ENCODE measurements at places on chromosomes 5 and 9. TPM values are rescaled to one million over a fixed set of nuclear protein-coding genes. Genes with fewer than 3 reads are reported as not detected.

DNA sequence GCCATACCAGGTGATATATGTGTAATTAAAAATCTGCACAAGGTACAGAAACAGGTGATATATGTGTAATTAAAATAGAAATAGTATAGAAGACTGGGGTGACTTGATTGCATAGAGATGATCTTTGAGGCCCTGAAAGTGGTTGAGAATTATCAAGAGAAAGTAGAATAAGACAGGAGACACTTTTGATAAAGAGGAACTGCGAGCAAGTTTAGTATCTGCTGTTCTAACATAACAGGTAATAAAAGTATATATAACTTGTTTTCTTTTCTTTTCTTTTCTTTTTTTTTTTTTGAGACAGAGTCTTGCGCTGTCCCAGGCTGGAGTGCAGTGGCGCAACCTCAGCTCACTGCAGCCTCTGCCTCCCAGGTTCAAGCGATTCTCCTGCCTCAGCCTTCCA is 5.4 kb downstream of the SNX2 start:
- DNase-seq, result no peak

DNA sequence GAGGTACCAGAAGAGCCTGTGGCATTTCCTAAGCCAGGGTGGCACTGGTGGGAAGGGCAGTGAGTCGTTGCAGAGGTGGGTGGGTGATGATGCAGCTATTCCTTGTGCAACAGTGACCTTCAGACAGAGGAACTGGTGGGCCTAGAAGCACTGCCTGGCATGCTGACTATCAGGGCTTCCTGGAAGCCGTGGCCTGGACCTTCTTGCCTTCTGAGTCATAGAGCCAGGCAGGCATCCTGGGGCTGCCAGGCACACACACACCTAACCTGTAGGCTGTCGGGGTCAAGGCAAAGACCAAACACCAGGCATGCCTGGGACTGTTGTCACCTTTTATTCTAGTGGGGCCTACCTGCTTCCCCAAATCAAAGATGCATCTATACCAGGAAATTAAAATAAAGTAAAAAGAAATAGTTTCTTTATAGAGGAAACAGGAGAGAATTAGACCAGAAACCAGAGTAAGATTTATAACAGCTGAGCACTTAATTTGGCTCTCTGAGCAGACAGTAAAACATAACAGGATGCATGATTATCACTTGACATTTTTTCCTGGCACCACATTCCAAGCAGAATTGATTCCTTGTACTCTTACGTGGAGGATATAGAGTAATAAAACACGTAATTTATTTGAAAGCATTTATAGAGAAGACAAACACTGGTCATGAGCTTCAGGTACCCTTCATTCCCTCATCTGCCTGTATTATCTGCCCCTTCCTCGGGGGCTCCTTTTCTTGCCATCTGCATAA is 25.1 kb downstream of the NANS start:
- DNase-seq, result no peak

GRCh38 chr9:127721391-127721821 is 5.5 kb downstream of the TTC16 start:
- DNase-seq, result no peak

DNA sequence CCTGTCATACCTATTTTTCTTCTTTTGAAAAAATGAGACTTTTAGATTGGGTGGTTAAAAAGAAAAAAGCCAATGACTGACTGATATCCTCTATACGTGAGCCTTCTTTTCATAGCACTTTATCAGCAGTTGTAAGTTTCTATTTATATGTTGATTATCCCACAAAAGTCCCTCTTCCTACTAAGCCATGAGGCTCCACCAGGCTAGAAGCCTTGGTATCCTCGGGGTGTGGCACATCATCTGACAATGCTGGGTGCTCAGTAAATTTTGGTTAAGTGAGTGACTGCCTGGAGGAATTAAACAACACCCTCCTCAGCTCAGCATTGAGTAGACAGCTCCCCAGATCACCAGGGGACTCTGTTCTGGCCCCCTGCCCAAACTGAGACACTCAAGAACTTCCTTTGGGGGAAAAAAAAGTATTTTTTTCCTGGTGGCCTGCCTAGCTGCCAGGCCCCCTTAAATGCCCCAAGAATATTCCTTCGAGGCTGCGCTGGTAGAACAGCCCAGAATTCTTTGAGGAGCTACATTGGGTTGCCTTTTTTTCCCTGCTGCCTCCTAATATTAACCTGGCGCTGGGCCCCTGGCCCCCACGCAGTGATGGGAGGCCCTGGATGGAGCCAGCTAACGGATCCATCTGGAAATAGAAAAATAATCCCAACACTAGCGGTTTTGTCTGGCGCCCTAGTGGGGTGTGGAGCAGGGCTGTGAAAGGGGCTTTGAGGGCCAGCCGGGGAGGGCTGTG is 23.4 kb upstream of the COL27A1 start:
- no peak for DNase-seq

DNA sequence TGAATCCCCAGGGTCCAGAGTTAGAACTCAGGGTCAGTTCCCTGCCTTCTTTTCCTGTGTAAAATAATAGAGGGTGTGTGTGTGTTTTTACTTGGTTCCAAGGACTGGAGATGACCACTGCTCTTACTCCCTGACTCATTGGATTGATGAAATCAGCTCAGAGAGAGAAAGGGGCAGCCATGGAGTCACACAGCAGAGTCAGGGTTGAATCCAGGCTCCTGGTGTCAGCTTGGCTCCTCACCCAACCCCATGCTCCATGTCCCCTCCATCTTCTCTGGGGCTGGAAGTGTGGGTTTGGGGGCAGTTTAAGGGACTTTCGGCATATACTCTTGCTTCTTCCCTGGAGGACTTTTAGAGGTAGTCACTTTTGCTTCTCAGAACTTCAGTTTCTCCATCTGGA is 21.6 kb downstream of the DAB2IP start:
- DNase-seq, result no peak

- DNase-seq, result no peak
Measured at GRCh38 chr5:158485604-158486081, 614.1 kb downstream of the EBF1 start.

- DNase-seq, result no peak
Measured at GRCh38 chr9:503326-503725, 288.7 kb downstream of the DOCK8 start.

DNA sequence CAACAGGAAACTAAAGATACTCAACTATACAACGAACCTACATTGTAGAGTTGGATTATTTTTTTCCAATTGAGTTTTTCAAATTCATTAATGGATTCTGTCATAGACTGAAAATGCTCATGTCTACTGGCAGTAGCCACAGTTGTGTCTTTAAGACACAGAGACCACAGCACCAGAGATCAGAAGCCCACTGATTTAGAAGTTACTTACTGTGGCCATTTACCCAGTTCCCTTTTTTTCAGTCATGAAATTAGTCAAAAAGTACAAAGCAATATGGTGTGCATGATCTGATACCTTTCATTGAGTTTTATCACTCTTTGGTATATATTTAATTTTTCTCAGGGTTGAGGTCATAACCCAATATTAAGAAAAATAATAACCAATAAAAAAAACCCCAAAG is 1640.2 kb upstream of the WWC1 start:
- no peak for DNase-seq

DNA sequence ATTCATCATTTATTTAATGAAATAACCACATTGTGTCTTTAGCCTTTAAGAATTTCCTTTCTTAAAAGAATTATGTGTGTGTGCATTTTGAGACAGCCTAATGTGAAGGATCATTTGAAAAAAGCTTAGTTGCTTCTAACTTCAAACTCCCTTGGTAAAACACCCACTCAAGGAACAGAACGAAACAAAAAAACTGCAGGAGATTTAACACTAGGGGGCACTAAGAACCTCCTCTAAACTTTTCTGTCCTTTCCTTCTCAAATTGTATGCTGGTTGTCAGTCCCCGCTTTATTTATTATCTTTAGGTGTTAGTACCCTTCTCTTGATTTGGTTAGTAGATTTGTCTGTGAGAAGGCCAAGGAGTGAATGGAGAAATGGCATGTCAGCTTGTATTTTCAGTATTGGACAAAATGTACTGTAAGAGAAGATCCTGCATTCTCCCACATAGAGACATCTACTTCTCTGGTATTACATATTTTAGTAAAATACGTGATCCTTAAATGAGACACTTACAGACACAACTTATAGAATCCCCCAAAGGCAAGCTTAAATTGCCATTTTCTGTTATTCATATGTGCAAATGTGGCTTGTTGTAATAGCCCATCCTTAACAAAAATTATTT is 229.7 kb downstream of the MRPS30 start:
- DNase-seq, result no peak

DNA sequence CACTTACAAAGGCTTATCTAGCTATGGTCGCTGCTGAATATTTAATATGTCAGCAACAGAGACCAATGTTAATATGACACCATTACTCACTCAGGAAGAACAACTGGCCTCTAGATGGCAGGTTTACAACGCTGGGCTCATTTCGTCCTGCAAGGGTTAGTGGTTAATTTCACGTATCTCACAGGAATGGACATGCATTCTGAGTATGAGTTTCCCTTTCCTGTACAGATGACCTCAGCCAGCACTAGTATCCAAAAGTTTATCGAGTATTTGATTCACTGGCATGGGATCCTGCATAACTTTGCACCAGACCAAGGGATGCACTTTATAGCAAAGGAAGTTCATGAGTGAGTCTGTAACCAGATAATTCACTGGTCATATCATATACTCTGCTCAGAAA is 8.7 kb upstream of the TRPC7 start:
- DNase-seq, result no peak

DNA sequence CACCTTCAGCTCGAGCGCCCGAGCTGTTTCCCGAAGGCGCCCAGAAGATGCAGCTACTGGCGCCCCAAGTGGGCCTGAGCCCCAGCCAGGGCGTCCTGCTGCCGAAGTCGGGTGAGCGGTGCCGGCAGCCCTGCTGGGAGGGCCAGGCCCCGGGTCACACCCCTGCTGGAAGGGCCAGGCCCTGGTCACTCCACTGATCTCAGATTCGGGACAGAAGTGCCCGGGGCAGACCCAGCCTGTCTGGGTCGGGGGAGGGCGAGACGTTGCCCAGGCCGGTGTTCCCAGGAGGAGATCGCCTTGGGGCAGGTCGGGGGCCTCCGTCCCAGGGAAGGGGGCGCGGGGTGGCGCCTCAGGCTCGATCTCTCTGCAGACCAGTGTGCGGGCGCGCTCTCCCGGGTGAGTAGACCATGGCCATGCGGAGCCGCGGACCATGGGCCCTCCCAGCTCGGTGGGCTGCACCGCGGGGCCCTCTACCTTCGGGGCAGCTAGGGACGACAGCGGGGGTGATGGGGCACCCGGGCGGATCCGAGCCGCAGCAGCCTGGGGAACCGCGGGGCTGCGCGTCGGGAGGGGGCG is 2.3 kb downstream of the LCNL1 start:
- DNase-seq, result no peak

GRCh38 chr9:69001921-69002320 is 12.0 kb downstream of the PRKACG start:
- no peak for DNase-seq

GRCh38 chr9:8115570-8115969 is 316.0 kb upstream of the DMAC1 start:
- DNase-seq, result no peak

Gene ENG
- 94.2 TPM for polyA plus RNA-seq

Gene FRRS1L
- 3.4 TPM for polyA plus RNA-seq

Gene FBP2
- polyA plus RNA-seq, result 0.08 TPM

Gene CXXC5
- 219 TPM for polyA plus RNA-seq

Gene PAPPA
- 4.1 TPM for polyA plus RNA-seq

Gene CCL27
- polyA plus RNA-seq, result 0.63 TPM

Gene MEF2C
- polyA plus RNA-seq, result 40.8 TPM

Gene KCNMB1
- polyA plus RNA-seq, result 1.3 TPM

All from right renal pelvis (tissue), 4 donors.